ENCODE measurements at places on chromosomes 4 and X.

GRCh38 chr4:123749383-123749782 lies 352.8 kb downstream of the SPRY1 start:
- H3K27me3 ChIP-seq = no peaks in the 10 kb centered on the region
- H3K4me3 ChIP-seq = no peak overlapping the region
- H3K27ac ChIP-seq = no peak overlapping the region
- H3K36me3 ChIP-seq = no peaks in the 10 kb centered on the region
- H3K4me1 ChIP-seq = no peaks in the 10 kb centered on the region
- DNase-seq = no peak

- H3K27me3 ChIP-seq = peaks cover 31% of the 10 kb centered on the region
- H3K4me1 ChIP-seq = peaks cover 12% of the 10 kb centered on the region
- peak within 1 kb of the TSS; percentile 54 for H3K4me3 ChIP-seq
- no peak for DNase-seq
- H3K36me3 ChIP-seq = no peaks in the 10 kb centered on the region
- no peak within 1 kb of the TSS for H3K27ac ChIP-seq
Observed at GRCh38 chr4:139279760-139280620, at the start of gene MGARP. TSS of gene MGARP (minus strand) at chr4:139280225. CDS start at chr4:139280158, 67 bp downstream.

DNA sequence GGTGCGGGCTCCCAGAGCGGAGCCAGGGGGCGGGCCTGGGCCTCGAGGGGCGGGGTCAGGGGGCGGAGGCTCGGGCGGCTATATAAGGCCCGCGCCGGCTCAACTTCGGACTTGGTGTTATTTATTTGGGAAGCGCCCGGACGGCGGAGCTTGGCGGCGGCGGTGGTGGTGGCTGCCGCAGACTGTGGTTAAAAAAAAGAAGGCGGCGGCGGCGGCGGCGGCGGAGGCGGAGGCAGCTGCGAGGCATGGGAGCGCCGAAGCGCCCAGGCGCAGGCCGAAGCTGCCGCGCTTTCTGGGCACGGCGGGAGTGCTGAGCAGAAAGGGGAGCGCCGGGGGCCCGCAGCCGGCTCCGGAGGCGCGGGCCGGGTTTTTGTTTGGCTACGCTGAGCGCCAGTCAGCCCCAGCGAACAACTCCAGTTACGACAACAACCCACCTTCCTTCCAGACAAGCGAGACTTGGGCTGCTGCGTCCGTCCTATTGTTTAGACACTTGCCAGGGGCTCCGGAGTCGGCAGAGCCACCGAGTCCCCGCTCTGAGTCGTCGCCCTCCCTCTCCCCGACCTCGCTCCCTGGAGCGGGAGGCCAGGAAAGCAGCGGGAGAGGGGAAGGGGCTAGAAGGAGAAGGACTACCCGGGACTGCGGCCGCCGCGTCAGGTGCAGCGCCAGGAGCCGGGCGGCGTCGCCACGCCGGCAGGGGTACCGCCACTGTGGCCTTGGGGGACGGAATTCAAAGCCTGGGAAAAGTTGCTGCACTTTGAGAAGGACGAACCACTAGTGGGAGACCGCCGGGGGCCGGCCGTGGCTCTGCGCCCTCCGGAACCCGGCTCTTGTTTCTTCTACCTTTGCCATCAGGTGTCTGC lies at the start of gene SLIT2:
TSS of gene SLIT2 (plus strand) at position 110 of the 860 bp plus-strand sequence. CDS start 1,911 bp downstream, outside the sequence.
- no peak for DNase-seq
- no peak within 1 kb of the TSS for H3K27ac ChIP-seq
- no peak within 1 kb of the TSS for H3K4me3 ChIP-seq
- H3K36me3 ChIP-seq = no peaks in the 10 kb centered on the region
- peaks cover 3% of the 10 kb centered on the region for H3K4me1 ChIP-seq

DNA sequence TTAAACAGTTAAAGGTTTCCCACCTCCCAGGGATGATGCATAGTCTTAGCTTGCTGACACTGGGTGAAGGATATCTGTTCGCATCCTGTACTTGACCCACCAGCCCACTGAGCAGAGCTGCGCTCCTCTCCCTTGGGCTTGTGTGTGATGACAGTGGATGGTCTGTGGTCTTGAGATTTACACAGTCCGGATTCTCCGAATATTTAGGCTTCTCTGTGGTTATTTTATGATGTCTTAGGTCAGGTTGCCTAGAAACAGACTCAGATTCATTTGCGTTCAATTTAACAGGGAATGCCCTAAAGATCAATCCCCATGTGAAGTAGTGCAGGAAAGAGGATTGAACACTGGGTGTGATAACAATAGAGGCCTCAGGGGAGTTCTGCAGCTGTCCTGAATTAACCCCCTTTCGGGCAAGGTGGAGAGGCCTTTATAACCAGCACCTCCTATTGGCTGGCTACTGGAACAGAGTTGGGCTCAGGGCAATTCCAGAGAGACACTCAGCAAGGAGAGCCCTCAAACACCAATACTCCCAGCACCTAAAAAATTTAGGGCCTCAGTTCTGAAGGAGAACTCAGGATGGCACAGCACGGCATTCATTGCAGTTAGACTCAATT lies 653.2 kb upstream of the GALNT7 start:
- no peaks in the 10 kb centered on the region for H3K36me3 ChIP-seq
- no peaks in the 10 kb centered on the region for H3K4me1 ChIP-seq
- no peak overlapping the region for H3K4me3 ChIP-seq
- no peak overlapping the region for H3K27ac ChIP-seq
- no peak for DNase-seq
- H3K27me3 ChIP-seq = no peaks in the 10 kb centered on the region

DNA sequence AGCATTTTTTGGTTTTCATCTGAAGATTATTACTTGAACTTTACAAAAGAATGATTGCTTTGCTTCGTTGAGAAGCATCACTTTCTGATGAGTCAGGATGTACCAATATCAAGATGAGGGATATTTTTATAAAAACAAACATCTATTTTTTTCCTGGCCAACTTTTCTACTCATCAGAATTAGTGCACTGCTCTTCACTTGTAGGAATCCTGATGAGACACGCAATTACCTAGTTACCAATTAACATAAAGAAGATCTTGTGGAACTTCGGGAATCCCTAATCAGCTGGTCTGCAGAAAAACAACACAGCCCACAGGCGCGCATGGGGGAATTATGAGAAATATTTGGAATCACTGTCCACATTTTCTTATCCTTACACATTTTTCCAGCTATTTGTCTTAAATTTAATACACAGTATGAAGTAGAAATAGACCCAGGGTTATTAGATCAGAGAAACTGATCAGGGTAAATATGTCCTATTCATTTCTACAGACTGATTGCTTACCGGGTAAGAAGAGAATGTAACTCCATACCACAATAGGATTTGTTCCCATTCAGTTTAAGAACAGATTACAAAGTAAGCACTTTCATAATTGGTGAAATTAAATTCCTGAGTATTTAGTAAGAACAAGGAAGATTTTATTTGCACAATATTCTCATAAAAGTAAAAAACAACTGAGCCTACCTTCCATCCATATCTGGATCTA lies 50.9 kb downstream of the MFAP3L start:
- H3K27ac ChIP-seq = no peak overlapping the region
- no peak overlapping the region for H3K4me3 ChIP-seq
- no peaks in the 10 kb centered on the region for H3K36me3 ChIP-seq
- H3K27me3 ChIP-seq = no peaks in the 10 kb centered on the region
- H3K4me1 ChIP-seq = no peaks in the 10 kb centered on the region

DNA sequence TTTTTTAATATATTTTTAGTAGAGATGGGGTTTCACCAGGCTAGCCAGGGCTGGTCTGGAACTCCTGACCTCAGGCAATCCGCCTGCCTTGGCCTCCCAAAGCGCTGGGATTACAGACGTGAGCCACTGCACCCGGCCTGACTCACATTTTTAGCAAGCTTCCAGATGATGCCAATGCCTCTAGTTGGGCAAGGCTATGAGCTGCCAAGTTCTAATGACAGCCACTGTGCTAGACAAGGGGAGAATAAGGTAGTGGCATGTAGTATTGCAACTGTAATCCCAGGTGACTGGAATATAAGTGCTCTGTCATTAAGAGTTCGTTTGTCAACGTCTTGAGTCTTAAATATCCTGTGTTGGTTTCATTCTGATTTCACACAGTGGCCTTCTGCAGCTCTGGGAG lies 96.7 kb downstream of the SLIT2 start:
- H3K27ac ChIP-seq = no peak overlapping the region
- no peaks in the 10 kb centered on the region for H3K36me3 ChIP-seq
- H3K4me1 ChIP-seq = no peaks in the 10 kb centered on the region
- H3K27me3 ChIP-seq = no peaks in the 10 kb centered on the region
- no peak overlapping the region for H3K4me3 ChIP-seq

DNA sequence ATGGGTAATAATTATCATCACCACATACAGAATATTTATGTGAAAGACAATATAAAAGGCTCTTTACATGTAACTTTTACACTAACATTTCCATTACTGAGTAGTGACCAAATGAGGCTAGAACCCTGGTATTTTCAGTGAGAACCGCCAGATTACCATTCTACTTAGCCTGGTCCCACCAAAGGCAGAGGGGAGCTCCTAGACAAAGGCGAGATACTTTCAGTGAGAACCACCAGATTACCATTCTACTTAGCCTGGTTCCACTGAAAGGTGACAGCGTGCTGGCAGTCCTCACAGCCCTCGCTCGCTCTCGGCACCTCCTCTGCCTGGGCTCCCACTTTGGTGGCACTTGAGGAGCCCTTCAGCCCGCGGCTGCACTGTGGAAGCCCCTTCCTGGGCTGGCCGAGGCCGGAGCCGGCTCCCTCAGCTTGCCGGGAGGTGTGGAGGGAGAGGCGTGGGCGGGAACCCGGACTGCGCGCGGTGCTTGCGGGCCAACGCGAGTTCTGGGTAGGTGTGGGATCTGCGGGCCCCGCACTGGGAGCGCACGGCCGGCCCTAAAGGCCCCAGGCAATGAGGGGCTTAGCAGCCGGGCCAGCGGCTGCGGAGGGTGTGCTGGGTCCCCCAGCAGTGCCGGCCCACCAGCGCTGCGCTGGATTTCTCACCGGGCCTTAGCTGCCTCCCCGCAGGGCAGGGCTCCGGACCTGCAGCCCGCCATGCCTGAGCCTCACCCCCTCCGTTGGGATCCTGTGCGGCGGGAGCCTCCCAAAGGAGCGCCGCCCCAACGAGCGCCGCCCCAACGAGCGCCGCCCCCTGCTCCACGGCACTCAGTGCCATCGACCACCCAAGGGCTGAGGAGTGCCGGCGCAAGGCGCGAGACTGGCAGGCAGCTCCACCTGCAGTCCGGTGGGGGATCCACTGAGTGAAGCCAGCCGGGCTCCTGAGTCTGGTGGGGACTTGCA lies 1276.1 kb downstream of the PCDH7 start:
- H3K27me3 ChIP-seq = no peaks in the 10 kb centered on the region
- no peak overlapping the region for H3K4me3 ChIP-seq
- no peak overlapping the region for H3K27ac ChIP-seq

DNA sequence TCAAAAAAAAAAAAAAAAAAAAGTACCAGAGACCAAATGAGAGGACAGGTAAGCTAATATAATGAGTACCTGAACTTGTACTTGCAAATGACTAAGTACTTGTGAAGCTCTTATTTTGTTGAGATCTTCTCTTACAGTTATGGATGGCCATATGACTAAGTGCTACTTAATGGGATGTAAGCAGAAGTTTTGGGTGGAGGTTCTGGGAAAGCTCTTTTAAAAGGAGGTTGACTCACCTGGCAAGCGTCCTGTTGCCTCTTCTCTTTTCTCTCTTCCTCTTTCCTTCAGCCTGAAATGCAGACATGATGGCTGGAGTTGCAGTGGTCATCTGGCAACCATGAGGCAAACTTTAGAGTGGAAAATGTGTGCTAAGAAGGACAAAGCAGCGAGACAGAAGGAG lies 36.9 kb upstream of the MED14 start:
- H3K4me1 ChIP-seq = no peaks in the 10 kb centered on the region
- H3K27me3 ChIP-seq = no peaks in the 10 kb centered on the region
- H3K4me3 ChIP-seq = no peak overlapping the region
- H3K27ac ChIP-seq = no peak overlapping the region
- no peak for DNase-seq

DNA sequence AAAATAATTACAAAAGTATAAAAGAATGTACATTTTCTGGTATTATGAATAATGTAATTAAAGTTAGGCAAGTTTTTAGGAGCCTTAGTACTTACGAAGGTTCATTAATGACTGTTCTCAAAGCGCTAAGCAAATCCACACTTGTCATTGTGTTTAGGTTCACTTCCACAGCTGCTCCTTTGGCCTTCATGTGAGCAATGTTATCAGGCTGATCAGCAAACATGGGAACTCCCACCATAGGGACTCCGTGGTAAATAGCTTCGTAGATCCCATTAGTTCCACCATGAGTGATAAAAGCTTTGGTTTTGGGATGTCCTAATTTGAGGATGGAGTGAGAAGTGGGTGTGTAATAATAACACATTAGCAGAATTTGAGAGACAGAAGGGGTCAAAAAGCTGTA lies 45.1 kb downstream of the UGT2A2 start:
- no peak overlapping the region for H3K4me3 ChIP-seq
- no peaks in the 10 kb centered on the region for H3K36me3 ChIP-seq
- no peaks in the 10 kb centered on the region for H3K27me3 ChIP-seq
- no peak for DNase-seq

DNA sequence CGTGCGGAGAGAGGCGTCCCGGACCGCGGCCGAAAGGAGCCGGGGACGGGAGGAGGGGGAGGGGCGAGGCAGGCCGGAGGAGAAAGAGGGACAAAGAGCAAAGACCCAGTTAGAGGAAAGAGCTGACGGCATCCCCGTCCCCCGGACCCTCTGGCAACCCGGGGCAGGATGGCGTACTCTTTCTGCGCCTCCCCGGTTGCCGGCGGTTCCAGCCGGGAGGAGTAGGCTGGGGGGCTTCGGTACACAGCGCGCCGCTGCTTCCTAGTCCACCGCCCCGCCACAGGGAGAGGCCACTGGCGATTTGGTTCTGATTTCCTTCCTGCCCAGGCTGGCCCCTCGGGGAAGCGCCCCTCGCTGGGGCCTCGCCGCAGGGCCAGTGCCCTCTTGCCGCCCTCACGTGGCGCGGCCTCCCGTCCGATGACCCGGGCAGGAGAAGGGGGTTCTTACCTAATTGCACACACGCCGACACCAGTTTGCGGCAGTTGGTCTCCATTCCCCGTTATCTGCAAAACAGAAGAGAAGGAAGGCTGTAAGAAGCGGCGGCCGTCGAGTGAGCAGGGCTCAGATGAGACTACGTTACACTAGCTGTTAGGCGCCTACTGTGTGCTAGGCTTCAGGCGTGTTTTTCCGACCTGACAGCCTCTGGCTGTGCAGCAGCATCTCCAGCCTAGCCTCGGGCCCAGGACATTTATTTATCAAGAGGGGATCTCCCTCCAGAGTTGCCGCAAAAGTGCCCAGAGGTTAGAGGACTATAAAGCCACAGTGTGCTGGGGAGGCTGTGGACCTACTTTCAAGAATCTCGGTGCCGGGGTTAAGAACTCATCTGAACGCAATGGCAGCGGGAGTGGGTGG lies 9.9 kb upstream of the PITX2 start:
- peaks cover 7% of the 10 kb centered on the region for H3K4me1 ChIP-seq
- H3K27ac ChIP-seq = no peak overlapping the region
- no peaks in the 10 kb centered on the region for H3K36me3 ChIP-seq
- H3K4me3 ChIP-seq = no peak overlapping the region

- no peaks in the 10 kb centered on the region for H3K36me3 ChIP-seq
- H3K4me3 ChIP-seq = no peak overlapping the region
- H3K4me1 ChIP-seq = no peaks in the 10 kb centered on the region
- no peak overlapping the region for H3K27ac ChIP-seq
Observed at GRCh38 chr4:117357437-117357836, 272.1 kb upstream of the TRAM1L1 start.
